Stimulated activated CD8-positive, alpha-beta memory T cell treated with anti-CD3 and anti-CD28 coated beads, Interleukin-4, amount 100 ng/mL, for 48 hours (primary cell): ENCODE measurements at places on chromosomes 16 and 17.

GRCh38 chr16:49521734-49522325 lies 148.2 kb downstream of the C16orf78 start:
- no peak for DNase-seq

DNA sequence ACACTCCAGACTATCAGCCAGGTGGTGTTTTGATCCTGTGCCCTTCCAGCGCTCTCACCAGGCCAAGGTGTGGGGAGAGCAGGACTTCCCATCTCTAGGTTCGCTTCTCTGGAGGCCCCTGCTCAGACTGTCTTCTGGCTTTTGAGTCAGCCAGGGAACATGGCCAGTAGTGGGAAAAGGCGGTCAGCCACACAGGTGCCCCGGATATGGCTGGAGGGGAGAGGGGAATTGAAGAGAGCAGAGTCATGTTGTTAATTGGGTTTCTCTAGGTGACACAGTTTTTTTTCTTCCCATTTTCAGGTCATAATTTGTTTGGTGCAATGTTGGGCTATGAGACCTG lies 1.5 kb downstream of the MINK1 start:
- no peak for DNase-seq

DNA sequence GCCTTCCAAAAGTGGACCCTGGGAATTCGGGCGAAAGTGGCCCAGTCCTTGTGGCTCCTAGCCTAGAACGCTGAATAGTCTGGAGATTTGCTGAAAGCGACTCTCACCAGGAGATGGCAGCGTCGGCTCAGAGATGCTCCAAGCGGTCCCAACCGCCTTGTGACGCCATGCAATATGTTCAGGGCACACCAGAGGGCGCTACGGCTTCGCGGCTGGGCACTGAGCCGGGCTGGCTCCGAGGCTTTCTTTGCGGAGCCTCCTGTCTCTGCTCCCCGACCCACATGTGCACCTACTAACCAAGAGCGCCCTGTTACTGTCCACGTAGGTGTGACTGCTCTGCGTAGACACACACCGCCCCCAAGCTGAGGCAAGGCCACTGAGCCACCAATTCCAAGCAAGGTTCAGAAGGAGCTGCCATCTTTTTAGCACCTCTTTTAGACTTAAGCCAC lies 36.9 kb downstream of the SYCE1L start:
- DNase-seq = peak; percentile 94

DNA sequence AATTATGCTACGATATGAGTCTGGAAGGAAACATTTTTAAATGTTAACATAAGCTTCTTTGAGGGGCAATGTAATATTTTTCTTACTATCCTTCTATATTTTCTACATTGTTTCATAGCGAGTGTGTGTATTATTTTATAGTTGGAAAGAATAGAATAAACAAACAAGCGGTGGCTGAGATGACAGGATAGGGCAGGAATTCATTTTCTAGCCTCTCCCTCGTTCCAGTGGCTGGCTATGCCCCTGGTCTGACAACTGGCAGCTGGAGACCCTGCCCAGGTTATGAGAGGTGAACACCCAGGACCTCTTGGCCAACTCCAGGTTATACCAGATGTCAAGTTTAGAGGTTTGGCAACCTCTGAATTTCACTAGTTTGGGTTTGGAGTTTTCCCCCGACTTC lies 14.5 kb upstream of the TNRC6C start:
- no peak for DNase-seq

GRCh38 chr17:182050-182751 lies 751 bp upstream of the DOC2B start:
- no peak for DNase-seq

DNA sequence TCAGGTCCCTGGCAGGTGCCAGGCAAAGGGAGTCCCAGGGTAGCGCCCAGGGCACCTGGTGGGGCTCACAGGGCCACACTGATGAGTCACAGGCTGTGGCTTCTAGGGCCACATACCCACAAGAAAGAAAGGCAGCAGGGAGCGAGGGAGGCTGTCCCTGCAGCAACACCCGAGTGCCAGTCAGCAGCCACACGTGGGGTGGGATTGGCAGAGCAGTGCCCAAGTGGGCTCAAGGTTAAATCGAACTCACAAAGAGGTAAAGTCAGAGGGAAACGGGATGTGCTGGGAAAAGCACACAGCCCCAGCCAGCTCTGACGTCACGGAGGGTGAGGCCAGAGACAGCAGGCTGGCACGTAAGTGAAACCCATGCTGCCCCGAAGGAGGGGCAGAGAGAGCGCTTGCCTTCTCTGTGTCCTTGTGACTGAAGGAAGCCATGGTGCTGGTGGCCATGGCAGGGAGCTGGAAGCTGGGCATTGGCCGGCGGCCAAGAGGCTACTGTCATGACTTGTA lies 33.8 kb downstream of the FA2H start:
- DNase-seq = no peak

GRCh38 chr17:39306509-39307212 lies 80.9 kb upstream of the STAC2 start:
- no peak for DNase-seq

- DNase-seq = no peak
Observed at GRCh38 chr16:69917739-69918138, 33.4 kb upstream of the CLEC18A start.
